Hypothalamus (tissue), 51 donors: ENCODE measurements at places on chromosomes 11 and 22.

DNA sequence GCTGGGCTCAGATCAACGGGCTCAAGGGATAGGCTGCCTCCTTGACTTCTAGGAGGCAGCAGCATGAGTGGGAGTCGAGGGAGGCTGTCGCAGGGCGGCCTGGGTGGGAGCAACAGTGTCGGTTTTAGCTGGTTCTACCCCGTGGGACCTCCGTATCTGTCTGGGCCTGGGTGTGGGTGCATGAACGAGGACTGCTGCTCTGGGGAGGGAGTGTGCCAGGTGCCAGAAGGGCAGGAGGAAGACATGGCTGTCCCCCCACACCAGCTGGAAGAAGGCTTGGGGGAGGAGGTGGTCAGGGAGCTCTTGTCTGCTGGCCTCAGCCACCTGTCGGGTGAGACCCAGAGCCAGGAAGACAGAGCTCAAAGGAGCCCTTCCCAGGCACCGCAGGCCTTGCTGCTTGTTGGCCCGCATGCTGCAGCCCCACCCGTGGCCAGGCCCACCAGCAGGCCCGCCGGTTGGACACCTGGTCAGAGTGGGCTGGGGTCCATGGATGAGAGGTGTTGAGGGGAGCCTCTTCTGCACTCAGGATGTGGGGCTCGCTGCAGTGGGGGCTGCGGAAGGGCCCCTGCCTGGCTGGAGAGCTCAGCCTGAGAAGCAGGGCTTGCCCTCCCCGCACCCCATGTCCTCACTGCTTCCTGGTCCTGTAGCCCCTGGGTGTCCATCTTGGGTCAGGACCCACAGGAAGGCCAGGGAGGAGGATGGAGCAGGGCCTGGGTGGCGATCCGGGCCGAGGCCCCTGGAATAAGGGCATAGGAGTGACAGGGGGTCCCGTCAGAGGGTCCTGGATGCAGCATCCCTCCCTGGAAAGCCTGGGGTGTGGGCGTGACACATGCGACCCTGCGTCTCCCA lies 3.4 kb downstream of the CEND1 start:
- no peak for DNase-seq

DNA sequence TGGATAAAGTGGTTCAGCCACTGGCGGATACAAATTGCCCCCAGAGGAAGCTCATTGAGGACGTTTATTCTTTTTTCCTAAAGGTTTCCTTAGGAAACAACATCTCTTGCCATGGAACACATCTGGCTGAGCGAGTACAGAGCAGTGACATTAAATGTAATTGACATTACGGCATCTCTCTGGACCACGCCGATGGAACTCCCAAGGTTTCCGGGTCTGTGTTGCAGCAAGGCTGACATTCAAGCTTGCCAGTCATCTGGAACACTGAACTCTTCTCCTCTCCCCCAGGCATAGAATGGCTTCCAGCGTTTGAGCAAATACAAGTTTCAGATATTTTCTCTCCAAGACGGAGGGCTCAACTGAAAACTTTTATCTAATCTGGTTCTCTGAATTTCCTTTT lies 42.1 kb downstream of the CLMP start:
- DNase-seq: no peak

DNA sequence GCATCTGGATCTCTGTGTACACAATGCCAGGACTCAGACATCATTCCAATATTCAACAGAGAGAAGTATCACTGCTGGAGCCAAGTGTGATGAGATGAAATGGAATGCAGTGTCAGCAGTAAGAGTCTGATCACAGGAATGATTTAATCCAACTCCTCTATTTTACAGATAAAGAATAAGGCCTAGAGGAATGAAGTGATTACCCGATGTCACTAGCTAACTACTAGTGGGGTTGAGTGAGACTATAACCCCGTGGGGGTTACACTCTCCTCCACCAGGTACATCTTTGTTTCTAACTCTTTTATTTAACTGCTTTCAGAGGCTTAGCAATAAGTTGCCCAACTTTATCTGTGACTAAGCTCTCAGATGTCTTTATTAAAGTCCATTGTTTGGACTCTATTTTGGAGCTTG lies 94.2 kb upstream of the FAT3 start:
- DNase-seq: no peak

DNA sequence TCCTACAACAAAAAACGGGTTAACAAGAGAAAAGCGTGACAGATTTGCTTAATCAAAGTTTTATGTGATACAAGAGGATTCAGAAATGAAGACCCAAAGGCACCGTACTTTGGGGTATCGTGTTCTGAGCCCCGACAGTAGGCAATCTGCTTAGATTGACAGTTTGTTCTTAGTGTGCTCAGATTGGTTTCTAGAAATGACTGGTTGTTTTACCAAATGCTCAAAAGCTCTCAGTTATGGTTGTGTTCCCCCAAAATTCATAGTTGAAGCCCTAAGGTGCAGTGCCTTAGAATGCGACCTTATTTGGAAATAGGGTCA lies 102.7 kb downstream of the RASSF10 start:
- DNase-seq: no peak

- no peak for DNase-seq
Measured at GRCh38 chr11:92269021-92269420, 44.4 kb downstream of the FAT3 start.
